IPS DF 6.9 (cell line): ENCODE measurements at places on chromosomes 2 and 18.

GRCh38 chr2:190663348-190663747, 14.5 kb downstream of the NAB1 start:
- DNase-seq = no peak

GRCh38 chr2:122421775-122422174, 666.3 kb downstream of the TSN start:
- DNase-seq = no peak

DNA sequence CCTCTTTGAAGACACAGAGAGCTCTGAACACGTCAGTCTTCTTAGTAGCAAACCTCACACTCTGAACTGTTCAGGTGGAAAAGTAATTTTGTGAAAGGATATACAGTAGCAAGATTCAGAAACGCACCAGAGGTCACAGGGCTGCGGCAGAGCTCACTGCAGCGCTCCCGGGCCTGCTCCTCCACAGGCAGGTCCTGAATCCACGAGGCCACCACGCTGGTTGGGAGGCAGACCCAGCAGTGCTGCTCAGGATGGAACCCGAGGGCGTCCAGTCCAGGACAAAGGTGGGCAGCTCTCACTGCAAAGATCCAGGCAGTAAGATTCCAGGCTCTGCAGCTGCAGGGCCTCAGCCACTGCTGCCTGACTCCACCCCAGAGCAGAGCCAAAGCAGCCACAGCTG, 576.2 kb upstream of the SALL3 start:
- no peak for DNase-seq

- DNase-seq = no peak
These were observed 78.4 kb upstream of the AQP4 start for GRCh38 chr18:26943906-26944305.

GRCh38 chr2:24816884-24817283, 23.7 kb downstream of the CENPO start:
- DNase-seq = no peak

DNA sequence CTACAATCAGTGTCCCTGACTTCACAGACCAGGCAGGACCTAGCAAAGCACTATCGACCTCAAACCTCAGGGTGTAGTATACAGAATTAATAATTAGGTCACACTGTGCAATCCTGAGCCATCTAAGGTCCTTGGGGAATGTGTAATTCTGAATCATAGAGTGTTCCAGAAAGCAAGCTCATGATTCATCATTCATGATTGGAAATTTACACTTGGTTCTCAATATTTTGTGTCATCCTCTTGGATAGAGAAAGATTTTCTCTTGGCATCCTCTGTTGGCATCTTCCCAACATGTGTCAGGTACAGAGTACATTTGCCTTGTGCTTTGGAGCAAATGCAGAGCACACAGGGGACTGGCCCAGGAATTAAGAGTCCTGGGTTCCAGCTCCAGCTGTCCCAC, 245.0 kb upstream of the NT5C1B start:
- DNase-seq = no peak

- no peak for DNase-seq
These were observed at the start of gene SH3RF3 for GRCh38 chr2:109128616-109129355. Gene SH3RF3 (plus strand): TSS chr2:109129205.

GRCh38 chr18:13745696-13746095, 19.2 kb downstream of the RNMT start:
- no peak for DNase-seq

DNA sequence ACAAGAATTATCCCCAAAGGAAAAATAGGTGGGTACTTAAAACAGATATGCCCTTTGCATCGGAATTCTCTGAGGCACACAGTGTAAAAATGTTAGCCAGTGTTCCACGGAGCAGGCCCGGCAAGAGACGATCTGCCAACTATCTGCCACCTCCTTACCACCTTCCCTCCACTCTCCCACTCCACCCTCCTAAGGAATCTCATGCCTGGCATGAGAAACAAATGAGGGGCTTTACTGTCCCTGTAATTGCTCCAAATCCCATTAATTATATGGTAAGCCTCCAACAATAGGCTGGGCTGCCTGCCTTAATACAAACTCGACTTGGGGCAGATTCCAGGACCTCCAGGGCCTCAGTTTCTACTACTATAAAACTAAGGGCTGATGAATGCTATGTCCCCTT, 102.3 kb downstream of the ZBTB7C start:
- no peak for DNase-seq

DNA sequence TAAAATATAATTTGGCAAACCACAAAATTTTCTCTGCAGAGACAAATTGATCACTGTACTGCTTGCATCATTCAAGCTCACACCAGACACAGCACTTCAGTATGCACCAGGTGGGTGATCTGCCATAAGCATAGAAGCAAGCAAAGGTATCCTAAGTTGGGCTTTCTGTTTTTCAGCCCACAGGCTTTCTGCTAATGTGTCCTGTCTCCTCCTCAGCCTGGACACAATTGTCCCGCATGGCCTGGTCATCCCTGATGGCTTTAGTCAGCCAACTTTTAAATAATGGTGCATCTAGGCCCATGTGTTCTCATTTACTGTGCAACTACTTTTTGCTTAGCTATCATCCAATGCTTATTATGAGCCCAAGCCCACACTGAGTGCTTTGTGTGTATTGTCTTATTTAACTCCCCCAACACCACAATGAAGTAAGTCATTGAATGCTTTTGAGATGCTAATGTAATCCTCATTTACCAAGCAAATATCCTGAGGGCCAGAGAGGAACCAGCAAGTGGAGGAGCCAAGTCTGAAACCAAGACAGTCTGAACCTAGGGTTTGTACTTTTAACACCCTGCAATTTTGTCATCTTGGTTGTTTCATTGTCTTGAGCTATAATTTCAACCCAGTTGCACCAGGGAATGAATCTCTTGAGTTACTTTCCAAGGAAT, 111.2 kb upstream of the SETBP1 start:
- DNase-seq = peak; percentile 7

DNA sequence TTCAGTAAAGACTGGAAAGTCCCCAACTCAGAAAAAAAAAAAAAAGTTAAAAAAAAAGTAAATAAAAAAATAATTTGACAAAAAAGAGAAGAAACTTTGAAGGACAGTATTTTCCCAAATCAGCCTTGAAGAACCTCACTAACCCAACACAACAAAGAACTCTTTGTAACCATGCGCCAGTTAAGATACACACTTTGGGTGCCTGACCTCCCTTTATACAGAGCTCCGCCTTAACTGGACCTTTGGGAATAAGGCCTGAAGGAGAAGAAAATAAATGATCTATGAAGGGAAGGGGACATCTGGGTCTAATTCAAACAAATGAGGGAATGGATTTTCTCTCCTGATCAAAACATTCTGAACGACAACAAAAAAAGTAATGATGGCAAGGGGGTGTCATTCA, 2.2 kb upstream of the GFPT1 start:
- no peak for DNase-seq

GRCh38 chr2:205930209-205930608, 155.8 kb downstream of the INO80D start:
- DNase-seq = no peak

DNA sequence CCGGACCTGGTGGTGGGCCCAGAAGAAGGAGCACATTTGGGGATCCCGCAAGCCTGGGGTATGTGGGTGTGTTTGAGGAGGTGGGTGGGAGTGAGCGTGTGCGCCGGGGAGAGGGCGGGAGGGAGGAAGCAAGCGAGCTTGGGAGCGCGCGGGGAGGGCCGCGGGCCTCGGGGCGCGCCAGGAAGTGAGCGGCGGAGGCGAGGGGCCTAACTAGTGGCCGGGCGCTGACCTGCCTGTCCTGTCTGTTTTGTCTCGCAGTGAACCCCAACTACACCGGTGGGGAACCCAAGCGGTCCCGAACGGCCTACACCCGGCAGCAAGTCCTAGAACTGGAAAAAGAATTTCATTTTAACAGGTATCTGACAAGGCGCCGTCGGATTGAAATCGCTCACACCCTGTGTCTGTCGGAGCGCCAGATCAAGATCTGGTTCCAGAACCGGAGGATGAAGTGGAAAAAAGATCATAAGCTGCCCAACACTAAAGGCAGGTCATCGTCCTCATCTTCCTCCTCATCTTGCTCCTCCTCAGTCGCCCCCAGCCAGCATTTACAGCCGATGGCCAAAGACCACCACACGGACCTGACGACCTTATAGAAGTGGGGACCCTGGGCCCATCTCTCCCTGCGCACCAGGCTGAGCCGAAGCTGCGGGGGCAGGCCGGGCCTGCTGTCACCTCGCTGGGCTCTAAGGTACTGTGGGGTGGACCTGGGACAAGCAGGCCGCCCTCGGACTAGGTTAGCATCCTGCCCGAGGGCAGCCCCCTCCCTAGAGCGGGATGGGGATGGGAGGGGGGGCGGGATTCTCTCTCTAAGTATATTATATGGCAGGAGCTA, 1.2 kb downstream of the HOXD4 start:
- no peak for DNase-seq

GRCh38 chr2:12396699-12397098, 320.0 kb upstream of the TRIB2 start:
- DNase-seq = no peak

- DNase-seq = no peak
These were observed 24.5 kb downstream of the ZC3H8 start for GRCh38 chr2:112230371-112230770.

DNA sequence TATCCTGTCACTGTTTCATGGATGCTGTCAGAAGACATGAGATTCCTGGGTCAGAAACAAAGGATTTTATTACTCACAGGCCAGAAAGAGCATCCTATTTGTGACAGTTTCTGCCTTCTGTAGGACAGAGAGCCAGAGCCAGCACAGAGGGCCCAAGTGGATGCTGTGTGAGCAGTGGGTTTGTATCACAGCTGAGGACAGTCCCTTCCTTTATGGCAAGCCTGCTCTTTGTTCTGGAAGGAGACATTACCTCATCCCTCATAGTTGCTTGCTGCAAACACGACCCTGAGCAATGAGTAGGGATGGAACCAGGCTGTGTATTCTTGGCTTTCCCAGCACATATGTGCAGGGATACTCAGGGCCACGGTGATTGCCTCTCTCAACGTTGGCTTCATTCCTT, 41.6 kb downstream of the ARHGEF4 start:
- DNase-seq = no peak

DNA sequence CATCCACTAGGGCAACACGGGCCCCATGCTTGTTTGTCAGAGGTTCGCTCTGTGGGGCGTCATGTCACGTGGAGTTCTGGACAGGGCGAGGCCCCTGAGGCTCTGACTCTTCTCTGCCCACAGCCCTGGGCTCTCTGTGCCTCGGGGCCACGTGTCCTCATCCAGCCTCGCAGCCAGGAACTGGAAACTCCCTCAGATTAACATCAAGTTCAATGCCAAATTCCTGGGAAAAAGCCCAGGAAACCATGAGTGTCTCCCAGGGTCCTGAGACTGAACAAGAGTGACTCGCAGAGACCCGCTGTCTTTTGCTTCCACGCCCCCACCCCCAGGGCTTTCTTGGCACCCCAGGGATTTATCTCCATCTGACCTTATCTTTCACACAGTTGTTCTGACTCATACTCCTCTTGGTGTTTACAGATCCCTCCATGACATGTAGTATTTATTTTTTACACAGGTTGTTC, 174.0 kb upstream of the PIEZO2 start:
- DNase-seq = no peak

- no peak for DNase-seq
These were observed 40.0 kb upstream of the ITSN2 start for GRCh38 chr2:24400207-24400907.

DNA sequence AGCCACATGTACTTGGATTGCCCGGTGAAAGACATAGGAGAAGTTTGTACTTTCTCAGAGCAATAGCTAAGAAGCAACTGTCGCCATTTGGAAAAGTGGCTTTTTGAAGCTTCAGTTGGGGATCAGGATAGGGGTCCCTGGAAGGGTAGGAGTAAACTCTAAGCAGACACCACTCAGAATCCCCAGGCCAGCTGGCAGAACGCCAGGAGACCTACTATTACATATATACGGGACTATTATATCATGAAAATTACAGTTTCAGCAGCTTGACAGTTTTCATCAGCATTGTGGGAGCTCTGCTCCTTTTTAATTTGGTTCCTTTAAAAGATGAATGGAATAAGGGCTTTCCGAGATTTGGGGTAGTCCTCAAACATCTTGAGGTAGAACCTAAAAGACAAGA, 54.9 kb downstream of the SRD5A2 start:
- DNase-seq = no peak

DNA sequence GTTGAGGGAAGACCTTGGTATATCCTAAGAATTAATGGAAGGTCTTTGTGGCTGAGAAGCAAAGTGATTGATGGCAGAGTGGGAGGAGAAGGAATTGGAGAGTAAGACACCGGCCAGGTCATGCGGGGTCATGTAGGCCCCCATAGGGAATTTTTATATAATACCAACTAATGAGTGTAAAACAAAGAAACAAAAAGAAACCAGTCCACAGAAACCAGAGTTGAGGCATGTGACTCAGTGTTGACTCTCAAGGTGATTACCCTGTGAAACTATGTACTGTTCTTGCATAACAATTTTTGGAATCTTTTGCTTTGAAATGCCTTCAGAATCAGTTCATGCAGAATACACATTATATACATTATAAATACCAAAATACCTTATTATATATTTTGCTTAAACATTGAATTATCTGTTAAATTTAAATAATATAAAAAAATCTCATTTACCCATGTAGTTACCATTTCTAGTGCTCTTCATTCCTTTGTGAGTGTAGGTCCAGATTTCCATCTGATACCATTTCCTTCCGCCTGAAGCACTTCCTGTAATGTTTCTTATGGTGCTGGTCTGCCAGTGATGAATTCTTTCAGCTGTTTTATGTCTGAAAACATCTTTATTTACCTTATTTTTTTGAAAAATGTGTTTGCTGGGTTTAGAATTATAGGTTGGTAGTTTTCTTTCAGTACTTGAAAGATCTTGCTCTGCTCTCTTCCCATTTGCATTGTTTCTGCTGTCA, 8.6 kb downstream of the CLIP4 start:
- no peak for DNase-seq

DNA sequence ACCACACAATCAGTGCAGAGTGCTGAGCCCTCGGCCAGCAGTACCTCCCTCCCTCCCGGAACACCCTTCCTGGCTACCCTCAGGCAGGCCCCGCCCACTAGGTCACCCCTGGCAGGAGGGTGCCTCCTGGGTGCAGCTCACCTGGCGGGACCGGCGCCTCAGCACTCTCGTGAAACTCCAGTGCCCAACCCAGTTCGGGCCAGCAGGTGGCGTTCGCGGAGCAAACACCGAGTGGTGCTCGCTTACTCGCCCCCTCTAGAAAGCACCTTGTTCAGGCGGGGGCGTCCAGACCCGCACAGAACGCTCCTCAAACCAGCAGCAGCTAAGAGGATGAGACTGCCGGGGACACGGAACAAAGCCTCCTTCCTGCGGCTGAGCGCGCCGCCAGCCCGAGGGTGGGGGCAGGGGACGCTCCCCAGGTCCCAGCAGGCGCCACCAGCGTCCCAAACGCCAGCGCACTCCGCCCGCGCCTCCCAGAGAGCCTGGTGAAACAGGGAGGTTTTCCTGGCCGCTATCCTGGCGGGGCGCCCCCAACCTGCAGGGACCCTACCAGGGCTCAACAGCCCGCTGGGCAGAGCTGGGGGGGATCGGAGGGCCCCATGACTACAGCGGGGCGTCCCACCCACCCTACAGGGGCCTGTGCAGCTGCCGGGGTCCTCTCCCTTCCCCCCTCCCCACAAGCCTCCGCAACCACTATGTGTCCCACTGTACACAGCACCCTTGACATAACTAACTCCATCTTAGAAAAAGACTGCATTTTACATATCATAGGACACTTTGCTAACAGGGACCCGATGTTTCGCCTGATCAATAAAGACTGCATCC, 44.7 kb downstream of the MRPS5 start:
- no peak for DNase-seq

- DNase-seq = no peak
These were observed 171.9 kb downstream of the FHOD3 start for GRCh38 chr18:36469461-36469860.
